Memory B cell (primary cell): ENCODE measurements at places on chromosomes 12 and 14.
A peak's percentile ranks its signal among the peaks of the same experiment; 100 is the strongest.

DNA sequence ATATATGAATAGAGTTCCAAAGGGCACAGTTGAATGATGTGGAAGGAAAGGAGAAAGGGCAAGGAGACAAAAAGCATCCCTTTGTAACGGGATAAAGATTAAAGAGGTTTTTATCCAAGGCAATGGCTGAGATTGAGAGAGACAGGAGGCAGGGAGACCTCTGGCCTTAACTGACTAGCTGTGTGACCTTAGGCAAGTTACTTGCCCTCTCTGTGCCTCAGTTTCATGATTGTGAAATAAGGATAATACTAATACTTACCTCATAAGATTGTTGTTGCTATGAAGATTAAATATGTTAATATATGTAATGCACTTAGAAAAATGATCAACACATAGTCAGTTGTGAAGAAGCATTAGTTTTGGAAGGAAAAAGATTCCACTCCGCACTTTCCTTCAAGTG, 130.2 kb upstream of the EEA1 start:
- no peak for DNase-seq

GRCh38 chr12:126353604-126354003, 1288.4 kb downstream of the AACS start:
- DNase-seq = no peak

- no peak for DNase-seq
These were observed 147.5 kb downstream of the KITLG start for GRCh38 chr12:88432531-88433490.

DNA sequence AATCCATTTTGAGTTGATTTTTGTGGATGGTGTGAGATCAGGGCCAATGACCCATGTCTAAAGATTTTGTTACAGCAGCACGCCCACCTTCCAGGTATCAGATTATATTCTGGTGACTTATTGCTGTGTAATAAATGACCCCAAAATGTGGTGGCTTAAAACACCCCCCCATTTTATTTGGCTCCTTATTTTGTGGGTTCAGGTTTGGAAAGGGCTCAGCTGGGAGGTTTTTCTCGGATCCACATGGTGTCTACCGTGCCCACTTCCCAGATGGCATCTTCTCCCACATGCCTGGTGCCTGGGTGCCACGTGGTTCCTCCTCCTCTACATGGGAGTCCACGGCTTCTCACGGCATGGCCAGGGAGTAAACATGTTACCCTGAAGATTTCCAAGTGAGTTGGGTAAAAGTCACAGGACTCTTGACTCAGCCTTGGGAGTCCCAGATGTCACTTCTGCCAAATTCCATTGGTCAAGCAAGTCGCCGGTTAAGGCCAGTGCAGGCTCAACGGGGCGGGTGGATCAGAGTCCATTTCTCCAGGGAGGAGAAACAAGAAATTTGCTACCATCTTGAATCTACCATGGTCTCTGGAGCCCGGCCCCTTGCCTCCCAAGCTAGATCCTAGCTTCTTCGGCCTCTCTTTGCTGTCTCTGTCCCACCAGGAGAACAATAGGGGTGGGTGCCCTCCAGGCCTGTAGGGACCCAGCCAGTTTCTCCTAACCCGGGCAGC, 214.3 kb downstream of the KIF26A start:
- DNase-seq = no peak

- peak; percentile 47 for DNase-seq
These were observed 1.4 kb upstream of the ARHGEF40 start for GRCh38 chr14:21068521-21069387.

- DNase-seq = no peak
These were observed 315.9 kb downstream of the BMP4 start for GRCh38 chr14:53640695-53641094.

- no peak for DNase-seq
These were observed 477.5 kb upstream of the GARIN6 start for GRCh38 chr12:99170037-99170436.

GRCh38 chr14:94049625-94050023, 23.5 kb downstream of the OTUB2 start:
- no peak for DNase-seq

DNA sequence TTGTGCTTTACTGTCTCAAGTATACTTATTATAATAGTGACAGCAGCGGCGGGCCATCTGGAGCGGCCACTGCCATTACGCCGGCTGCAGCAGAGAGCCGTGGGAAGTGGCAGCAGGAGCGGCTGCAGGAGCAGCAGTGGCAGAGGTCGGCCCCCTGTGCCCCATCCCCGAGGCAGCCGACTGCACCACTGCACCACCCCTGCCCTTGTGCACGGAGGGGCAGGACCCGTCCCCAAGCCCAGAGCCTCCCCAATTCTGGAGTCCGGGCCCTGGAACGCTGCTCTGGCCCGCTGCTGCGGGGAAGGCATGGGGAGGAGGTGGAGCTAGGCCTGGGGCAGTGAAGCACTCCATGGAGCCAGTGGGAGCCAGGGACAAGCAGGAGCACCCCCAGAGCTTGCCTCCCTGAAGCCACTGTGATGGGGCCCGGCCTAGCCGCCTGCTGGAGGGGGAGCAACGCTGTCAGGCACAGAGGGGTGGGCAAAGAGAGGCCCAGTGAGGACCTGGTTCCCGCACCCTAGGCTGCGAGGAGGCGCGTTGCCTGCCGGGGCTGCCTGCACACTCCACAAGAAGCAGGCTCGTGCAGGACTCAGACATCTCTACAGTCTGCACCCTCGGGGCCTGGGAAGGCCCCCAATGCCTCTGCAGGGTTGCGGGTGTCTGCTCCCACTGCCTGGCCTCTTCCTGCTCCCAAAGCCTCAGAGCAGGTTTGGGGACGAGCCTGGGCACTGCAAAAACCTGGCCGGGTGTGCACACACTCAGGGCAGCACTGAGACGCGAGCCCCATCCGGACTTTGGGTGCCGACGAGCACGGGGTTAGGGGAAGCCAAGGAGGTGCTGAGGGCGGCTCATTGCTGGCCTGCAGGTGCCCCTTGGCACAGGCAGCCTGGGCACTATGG, 74.2 kb upstream of the RASSF8 start:
- no peak for DNase-seq

GRCh38 chr14:89027097-89027740, 202.8 kb downstream of the TTC8 start:
- DNase-seq = peak; percentile 75

GRCh38 chr12:68886636-68887572, 46.1 kb downstream of the CPM start:
- DNase-seq = no peak

- no peak for DNase-seq
These were observed 160.1 kb downstream of the KIF26A start for GRCh38 chr14:104298458-104298857.

DNA sequence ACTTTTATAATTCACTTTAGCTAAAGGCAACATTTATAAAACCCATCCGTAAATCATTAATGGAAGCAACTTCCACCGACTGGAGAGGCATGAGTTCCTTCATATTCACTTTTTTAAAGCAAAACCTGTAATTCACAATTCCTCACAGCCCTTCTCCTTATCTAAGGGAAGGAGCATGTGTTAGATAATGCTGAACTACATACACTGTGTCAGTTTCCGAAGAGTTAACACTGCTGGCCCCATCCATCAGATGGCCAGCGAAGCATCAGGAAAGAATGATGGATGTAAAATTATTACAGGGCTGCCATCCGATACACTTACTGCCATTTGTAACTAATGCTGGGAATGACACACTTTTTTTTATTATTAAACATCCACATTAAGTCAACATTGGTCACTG, 392.8 kb downstream of the SOX5 start:
- no peak for DNase-seq

DNA sequence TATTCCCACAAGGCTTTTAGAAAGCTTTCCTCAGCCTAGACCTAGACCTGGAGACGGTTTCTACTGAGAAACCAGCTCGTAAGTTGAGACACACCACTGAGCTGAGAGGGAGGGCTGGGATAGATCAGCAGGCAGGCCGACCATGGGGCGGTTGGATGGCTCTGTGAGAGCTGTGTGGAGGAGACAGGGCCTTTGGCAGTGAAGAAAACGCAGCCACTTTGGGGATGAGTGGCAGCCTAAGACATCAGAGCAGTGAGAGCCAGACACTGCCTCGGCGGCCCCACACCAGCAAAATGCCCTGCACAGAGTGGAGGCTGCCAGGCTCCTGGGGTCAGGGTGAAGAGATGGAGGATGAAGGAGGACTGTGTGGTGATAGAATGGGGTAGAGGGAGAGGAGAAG, 46.0 kb downstream of the CACNA2D4 start:
- DNase-seq = no peak

GRCh38 chr12:26524862-26525465, 308.0 kb downstream of the ITPR2 start:
- peak; percentile 46 for DNase-seq

DNA sequence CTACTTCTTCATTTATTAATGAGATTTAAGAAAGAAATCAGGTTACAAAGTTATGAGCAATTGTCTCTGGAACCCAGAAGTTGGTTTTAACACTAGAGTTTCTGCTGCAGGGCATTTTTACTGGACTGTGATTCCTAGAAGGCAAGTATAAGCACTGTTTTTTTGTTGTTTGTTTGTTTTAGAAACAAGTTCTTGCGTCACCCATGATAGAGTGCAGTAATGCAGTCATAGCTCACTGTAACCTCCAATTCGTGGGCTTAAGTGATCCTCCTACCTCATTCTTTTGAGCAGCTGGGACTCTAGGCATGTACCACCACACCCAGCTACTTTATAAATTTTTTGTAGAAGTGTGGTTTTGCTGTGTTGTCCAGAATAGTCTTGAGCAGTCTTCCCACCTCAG, 25.6 kb downstream of the RAP1B start:
- no peak for DNase-seq

GRCh38 chr12:120421701-120422100, 16.2 kb upstream of the COX6A1 start:
- no peak for DNase-seq

- no peak for DNase-seq
These were observed 73.2 kb downstream of the NUAK1 start for GRCh38 chr12:106065506-106065905.

GRCh38 chr12:119681728-119682638, 14.1 kb downstream of the PRKAB1 start:
- DNase-seq = no peak

- DNase-seq = no peak
These were observed 415.4 kb upstream of the PRICKLE1 start for GRCh38 chr12:43004908-43005307.
